ENCODE measurements at places on chromosomes 1 and 21.

DNA sequence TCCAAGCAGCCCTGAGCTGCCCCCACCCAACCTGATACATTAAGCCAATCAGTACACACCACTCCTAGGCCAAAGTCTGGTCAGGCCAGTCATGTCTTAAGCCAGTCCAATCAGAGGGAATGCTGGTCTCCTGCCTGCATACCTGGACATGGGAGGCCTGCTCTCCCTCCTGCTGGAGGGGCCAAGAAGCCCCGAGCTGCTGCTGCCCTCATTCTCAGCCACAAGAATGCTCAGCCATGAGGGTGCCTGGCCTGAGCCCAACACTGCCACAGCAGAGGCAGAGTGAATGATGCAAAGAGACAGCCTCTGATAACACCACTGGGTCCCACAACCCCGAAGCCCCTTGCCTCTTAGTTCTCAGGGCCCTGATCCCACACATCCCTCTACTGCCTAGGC, 23.0 kb downstream of the CHD5 start:
- DNase-seq: no peak

DNA sequence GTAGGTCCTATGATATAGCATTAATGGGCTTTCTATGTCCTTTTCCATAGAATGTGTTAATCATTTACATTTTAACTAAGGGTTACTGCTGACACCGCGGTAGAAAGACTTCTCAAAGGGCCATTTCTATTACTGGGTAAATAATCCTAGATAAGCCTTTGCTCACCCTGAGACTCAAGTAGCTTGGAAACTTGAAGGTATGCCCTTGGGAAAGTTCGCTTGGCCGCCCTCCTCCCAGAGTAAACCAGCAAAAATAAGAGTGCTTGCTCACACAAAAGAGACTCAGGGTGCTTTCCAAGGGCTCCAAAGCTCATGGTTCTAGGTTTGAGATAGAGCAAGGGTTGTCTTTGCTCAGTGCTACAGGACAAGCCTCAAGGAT, 85.8 kb upstream of the TMPRSS2 start:
- no peak for DNase-seq

DNA sequence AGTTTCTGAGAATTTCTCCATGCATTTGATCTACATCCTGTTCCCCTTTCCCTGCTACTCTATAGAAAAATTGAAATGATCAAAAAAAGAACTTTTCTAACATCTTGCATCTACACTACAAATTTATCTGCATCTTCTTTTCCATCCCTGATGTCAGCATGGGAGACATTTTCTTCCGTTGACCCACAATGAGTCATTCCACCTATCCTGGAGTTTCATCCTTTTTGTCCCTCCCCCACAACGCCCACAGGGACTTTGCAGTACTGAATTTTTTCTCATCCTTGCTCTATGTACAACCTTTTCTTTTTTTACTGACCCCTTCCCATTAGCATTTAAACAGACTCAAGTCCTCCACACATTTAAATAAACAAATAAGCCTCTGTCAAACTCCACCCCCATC, 112.2 kb upstream of the MROH9 start:
- no peak for DNase-seq

- no peak for DNase-seq
Measured at GRCh38 chr1:42753070-42753469, 13.0 kb upstream of the CLDN19 start.

DNA sequence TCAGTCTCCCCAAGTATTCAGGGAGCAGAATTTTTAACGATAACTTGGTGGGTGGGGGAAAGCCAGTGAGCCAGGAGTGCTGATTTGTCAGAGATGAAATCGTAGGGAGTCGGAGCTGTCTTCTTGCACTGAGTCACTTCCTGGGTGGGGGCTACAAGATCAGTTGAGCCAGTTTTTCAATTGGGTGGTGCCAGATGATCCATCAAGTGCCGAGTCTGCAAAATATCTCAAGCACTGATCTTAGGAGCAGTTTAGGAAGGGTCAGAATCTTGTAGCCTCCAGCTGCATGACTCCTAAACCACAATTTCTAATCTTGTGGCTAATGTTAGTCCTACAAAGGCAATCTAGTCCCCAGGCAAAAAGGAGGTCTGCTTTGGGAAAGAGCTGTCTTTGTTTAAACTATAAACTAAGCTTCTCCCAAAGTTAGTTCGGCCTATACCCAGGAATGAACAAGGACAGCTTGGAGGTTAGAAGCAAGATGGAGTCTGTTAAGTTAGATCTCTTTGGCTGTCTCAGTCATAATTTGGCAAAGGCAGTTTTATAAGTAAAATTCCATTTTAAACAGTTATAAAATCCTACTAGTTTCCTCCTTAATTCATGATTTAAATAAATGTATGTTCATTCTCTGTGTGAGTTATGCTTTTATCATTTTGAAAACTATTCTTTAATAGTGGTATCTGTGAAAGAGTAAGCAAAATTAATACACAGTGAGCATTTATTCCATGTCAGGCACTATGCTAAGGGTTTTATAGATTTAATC, 51.7 kb downstream of the SLC16A1 start:
- DNase-seq: no peak
